Cardiac muscle cell (in vitro differentiated cells and primary cell): ENCODE measurements at places on chromosomes 2 and 18.
A peak's percentile ranks its signal among the peaks of the same experiment; 100 is the strongest.

- no peak for DNase-seq
Observed at GRCh38 chr18:74446631-74447403, 10.3 kb downstream of the DIPK1C start.

DNA sequence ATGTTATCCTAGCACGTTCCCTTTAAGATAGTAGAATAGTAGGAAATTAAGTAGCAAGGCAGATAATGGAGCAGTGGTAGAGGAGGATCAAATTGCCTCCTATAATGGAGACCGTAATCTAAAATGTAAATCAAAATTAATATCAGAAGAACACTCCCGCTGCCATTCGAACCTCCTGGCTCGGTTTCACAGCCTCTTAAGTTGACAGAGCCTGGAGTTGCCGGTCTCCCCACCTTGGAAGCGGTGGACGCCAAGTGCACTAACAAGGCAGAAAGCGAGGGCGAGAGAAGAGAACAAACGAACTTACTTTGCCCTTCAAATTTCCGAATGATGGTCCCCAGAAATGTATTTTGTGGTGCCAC lies 450 bp downstream of the KCNH7 start:
- peak; percentile 67 for DNase-seq

- no peak for DNase-seq
Observed at GRCh38 chr2:144219979-144220378, 299.9 kb downstream of the ZEB2 start.

DNA sequence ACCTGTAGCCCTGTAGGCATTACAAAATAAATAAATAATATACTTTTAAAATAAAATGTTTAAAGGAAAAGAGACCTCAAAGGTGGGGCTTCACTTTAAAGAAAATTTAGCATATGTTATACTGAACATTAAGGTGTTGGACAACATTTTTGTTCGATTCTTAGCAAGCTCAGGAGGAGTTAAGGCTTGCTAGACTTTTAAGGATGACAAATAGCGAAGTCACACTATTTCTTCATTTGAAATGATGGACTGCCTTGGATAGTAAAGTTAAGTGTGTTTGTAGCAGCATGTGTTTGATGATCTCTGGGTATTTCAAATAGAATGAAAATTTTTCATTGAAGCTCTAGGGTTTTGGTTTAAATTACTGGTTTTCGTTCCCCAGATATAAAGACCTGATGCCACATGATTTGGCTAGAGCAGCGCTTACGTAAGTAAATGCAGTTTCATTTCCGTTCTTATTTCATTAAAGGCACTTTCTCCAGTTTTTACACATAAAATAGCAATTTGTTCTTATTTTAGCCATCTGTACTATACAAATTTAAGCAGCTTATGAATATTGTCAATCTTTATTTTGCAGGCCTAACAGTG lies 24.9 kb downstream of the HADHB start:
- DNase-seq: no peak

GRCh38 chr2:168200930-168201583 lies 46.3 kb downstream of the STK39 start:
- no peak for DNase-seq
